ENCODE measurements at places on chromosomes 5 and 9. TPM values are rescaled to one million over a fixed set of nuclear protein-coding genes. Genes with fewer than 3 reads are reported as not detected.

The PCDHGB5 gene
- polyA plus RNA-seq, result 1.9 TPM

The ADAM19 gene
- polyA plus RNA-seq, result 15.2 TPM

DNA sequence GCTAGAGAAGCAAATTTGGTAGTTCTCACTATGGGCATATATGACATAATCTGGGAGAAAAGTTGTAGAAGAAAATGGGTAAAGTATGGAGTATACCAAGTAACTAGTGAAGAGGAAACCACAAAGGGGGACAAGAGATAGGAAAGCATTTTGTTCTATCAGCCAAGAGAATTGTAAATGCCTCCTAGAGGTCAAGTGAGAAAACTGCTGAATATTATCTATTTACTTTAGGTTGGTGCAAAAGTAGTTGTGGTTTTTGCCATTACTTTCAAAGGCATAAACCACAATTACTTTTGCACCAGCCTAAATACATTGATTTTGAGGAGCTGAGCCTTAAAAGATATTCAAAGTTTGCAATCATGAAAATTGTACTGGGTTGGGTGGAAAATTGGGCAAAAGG lies 126.7 kb upstream of the GRHPR start:
- DNase-seq, result no peak

DNA sequence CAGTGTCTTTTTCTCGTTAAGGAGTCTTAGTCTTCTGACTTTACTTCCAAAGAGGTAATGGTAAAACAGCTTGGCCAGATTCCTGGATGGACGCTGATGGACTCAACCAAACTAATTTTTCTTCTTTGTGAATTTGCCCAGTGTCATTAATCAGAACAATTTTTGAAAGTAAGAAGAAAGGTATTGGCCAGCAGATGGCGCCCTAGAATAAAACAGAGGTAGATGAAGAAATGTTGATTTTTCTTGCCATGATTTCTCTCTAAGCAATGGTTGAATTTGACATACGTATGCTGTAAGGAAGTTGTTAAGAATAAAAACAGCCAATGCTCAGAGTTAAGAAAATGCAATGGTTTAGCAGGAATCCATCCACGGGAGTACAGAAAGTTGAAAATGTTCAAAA lies 500.0 kb downstream of the DIRAS2 start:
- peak; percentile 48 for DNase-seq

DNA sequence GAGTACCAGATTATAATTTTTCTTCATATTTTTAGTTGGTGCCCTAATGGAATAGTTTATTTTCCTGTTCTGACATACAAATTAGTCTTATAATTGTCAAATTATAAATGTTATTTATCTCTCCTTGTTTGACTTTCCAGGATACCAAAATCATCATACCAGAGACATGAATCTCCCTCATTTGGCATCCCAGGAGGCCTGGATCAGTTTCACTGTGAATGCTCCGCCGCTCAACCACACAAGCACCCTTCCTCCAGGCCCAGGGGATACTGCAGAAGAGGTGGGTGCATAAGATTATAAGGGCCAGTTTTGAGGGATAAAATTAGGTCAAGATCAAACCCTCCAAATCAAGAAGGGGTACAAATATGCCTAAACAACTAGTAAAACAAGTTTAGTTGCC lies 1229.3 kb downstream of the CDH12 start:
- no peak for DNase-seq

- no peak for DNase-seq
These were observed 76.8 kb downstream of the TMEM167A start for GRCh38 chr5:83000428-83000827.

DNA sequence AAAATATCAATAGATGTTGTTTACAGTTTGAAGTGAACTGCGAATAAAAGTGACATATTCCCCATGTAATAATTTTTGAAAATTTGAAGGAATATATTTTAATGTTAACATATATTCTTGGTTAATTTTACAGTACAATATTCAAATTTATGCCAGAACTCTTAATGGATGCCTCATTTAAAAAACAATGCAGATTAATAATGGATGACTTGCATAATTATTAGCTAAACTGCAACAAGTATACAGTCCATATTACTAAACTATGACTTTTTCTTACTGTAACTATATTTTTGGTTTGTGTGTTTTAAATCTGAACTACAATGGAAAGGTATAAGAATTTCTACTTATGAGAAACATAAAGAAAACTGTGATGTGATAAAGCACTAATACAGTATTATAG lies 1390.1 kb downstream of the PTPRD start:
- no peak for DNase-seq

DNA sequence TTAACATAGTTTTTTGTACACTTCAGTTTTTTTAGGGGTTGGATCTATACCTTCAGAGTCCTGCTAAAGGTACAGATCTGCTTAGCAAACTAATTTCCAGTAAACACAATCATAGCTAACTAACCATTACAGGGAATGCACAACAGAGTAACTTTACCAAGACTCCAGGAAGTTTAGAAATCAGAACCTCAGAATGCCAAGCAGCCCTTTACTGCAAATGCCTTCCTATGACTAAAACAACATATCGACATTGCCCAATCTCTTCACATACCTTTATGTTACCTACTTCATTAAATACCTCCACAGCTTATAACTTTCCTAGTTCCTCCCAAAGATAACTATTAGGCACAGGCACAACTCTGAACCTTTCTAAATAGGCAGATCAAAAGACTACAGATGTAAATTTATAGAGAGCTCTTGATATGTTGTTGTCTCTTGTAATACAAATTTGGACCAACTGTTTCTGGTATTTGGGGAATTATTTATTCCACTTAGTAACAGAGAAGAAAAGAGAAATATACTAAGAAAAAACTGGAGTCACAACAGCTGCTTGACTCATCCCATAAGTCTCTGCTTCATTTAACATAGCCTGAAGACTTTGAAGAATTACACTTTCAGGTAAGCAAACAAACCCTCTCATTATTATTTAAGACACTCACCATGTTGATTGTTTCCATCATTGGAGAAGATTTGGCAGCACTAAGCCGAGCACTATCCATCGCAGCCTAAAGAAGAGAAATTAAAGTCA lies 46.0 kb upstream of the OR2K2 start:
- no peak for DNase-seq

GRCh38 chr9:7451062-7451461 lies 348.5 kb downstream of the DMAC1 start:
- no peak for DNase-seq

DNA sequence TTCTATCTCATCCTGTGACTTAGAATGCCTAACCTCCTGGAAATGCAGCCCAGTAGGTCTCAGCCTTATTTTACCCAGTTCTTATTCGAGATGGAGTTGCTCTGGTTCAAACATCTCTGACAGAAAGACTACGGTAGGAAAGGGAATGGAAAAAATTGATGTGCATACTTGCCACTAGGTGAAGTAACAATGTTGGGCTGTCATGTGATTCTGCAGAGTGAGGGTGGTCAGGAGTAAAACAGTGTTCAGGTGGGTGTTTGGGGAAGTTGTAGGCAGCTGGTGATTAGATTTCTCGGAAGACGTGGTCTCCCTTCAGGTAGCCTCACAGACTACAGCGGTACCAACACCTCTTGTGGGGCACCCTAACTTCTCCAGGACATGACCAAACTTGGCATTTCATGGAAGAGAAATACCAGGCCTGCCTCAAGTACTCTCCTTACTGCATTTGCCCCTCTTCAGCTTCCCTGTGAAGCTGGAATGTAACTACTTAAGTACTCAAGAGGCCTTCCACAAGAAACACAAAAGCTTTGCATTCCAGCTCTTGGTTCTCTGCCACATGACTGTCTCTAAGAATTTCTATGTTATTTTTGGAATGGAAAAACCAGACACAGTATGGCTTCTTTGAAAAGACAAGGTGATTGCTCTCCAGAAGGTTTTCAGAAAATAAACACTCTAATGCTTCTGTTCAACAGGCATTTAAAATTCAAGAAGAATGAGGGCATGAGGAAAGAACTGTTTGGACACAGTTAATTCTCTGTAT lies 17.4 kb upstream of the ENTREP1 start:
- DNase-seq, result no peak

Measured in A549 (cell line).